ENCODE measurements at places on chromosomes 3 and 15. TPM values are rescaled to one million over a fixed set of nuclear protein-coding genes. Genes with fewer than 3 reads are reported as not detected.
A peak's percentile ranks its signal among the peaks of the same experiment; 100 is the strongest.

GRCh38 chr3:63430875-63431274, 152.8 kb downstream of the SYNPR start:
- DNase-seq, result peak; percentile 71

Gene GPR149
- polyA plus RNA-seq, result 0.21 TPM

- DNase-seq, result no peak
Observed at GRCh38 chr15:76289582-76289981, 21.7 kb downstream of the ETFA start.

GRCh38 chr3:179063945-179064560, 7.6 kb downstream of the ZMAT3 start:
- no peak for DNase-seq

DNA sequence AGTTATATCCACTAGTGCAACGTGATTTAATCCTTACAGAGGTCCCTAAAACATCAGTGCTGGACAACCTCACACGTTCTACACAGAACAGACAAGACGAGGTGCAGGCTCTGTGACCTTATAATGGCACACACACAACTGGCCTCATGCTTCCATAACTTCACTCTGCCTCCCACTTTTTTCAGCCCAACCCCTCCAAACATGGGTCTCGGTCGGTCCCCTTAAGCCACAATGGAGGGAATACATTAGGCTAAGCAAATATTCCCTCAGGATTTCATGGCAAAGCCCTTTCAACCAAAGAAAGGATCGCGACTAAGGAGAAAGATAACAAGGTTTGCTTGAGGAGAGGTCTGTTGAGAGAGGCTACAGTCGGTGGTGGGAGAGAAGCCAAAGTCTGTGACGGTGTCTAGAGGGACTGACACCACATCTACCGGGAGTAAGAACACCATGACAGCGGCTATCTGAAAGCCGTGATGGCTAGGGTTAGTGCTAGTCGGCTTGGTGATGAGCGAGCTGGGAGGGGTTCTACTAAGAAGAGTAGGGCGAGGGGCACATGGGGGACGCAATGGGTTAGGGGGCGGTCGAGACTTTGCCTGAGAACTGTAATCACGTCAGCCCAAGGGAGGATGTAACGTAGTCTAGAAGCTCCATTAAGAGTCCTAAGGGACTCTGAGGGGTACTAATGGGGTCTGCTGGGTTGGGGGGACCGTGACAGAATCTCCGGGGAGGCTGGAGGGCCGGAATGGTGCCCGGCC, 1.0 kb downstream of the MYO9A start:
- peak; percentile 63 for DNase-seq

DNA sequence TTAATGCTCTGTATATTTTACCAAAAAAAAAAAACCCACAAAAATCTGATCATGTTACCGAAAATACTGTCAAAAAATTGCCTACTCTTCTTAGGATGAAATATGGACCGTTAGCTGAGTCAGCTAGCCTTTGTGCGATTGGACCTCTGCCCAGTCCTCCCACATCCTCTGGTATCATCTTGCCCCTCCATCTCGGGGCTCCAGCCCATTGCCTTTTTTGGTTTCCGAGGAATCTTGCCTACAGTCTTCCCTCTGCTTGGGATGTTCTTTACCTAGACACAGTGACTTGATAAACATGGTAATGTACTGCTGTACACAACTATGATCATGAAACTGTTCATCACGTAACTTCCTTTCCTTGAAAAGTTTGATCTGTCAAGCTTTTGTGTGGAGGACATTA, 371.4 kb downstream of the SV2B start:
- DNase-seq, result no peak

- no peak for DNase-seq
Observed at GRCh38 chr3:82633319-82633718, 871.9 kb upstream of the GBE1 start.

GRCh38 chr15:65286704-65287519, at the start of gene PARP16:
Gene PARP16 (minus strand): TSS chr15:65286883. CDS start chr15:65286426, 457 bp downstream.
- peak; percentile 90 for DNase-seq

DNA sequence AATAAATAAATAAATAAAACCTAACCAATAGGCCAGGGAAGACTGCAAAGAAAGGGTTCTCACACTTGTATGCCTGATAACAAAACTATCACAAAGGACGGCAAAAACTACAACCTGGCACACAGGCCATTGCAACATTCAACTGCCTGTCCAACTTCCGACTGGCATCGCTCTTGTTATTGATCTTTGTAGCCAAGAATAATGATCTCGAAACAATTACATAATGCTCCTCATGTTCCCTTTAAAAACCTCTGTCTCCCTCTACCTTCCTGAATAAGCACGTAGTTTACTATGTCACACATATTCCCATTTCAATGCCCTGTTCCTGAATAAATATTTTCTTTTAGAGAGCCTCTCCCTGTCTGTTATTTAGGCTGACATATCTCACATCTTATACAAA, 74.3 kb downstream of the B3GNT5 start:
- DNase-seq, result peak; percentile 64

DNA sequence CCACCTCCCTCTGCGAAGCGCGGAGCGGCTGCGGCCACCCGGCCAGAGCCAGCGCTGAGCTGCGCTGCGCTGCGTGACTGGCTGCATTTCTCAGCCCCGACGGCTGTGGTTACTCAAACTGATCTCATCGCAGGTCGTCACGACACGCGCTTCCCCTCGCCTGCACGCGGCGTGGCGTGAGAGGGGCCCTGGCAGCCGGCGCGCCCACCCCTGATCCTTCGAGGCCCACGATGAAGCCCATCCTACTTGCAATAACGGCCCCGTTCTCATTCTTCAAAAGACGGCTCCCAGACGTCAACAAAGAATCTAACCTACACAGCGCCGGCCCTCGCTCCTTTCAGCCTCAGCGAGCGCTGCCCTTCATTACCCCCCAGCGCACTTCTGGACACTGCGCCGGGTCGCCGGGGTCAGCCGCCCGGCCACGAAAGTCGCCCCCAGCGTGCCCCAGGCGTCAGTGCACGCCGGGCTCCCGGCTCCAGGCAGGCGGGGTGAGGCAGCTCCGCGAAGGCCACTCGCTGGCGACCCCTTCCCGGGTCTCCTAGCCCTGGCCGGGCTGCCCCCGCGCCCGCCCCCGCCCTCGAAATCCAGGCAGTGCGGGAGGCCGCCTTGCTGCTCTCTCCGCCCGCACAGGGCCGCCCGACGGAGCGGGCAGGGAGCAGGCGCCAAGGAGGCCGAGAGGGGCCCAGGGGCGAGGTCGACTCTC, 9.9 kb upstream of the LEKR1 start:
- DNase-seq, result no peak

Gene GOLGA6L7
- not detected for polyA plus RNA-seq

GRCh38 chr3:66785191-66785909, 212.8 kb upstream of the KBTBD8 start:
- no peak for DNase-seq

Gene DLL4
- 0.81 TPM for polyA plus RNA-seq

DNA sequence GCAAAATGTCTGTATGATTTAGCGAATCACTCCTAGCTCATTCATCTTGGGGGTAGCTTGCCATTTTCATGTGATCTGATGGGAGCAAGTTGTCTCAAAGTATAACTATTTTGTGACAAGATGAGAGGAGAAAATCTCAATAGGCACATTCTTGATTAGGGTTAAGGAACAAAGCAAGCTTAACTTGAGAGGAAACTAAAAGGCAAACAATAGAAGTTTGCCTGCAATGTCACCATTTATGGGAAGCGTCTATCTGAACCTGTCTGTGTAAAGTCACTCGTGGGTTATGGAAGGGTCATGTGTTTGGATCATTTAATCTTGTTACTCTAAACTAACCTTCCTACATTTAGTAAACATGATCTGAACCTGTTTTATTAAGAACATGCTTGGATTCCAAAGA, 232.5 kb downstream of the CDIN1 start:
- DNase-seq, result no peak

Gene CCDC54
- polyA plus RNA-seq, result not detected

Gene GOLGA6A
- 0.01 TPM for polyA plus RNA-seq

DNA sequence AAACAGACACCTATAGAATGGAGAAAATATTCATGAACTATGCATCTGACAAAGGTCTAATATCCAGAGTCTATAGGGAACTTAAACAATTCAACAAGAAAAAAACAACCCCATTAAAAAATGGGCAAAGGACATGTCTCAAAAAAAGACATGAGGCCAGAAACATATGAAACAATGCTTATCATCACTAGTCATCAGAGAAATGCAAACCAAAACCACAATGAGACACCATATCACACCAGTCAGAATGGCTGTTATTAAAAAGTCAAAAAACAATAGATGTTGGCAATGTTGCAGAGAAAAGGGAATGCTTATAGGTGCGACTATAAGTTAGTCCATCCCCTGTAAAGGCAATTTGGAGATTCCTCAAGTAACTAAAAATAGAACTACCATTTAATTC, 11.4 kb upstream of the HDGFL3 start:
- DNase-seq, result no peak

- no peak for DNase-seq
Observed at GRCh38 chr15:69657626-69658025, 205.0 kb downstream of the RPLP1 start.

Gene FBXW12
- not detected for polyA plus RNA-seq

DNA sequence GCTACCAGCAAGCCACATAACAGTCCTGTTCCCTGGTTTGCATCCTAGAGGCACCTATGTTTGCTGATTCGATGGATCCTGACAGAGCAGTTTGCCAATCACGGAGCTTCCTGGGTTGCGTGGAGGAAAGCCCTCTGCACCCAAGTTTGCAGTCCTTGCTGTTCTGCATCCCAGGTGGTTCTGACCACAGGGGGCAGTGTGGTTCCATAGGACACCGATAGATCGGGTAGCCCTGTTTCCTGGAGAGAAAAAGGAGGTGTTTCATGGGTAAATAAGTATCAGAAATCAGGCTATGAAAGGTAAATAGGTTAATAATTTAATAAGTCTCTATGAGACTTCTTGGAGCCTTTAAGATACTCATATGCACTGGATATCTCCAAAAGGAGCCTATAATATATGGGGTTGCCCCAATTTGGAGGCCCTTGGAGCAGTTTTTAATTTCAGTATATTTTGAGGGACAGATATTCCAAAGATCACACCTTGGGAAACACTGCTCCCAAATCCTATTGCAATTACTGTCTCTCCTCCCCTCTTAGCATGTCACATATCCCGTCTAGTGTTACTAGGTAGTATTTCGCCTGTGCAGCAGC, 194.6 kb upstream of the TPM1 start:
- DNase-seq, result peak; percentile 57

GRCh38 chr3:131370935-131371687, 10.5 kb upstream of the NUDT16 start:
- DNase-seq, result peak; percentile 10

Gene COL6A6
- 2.2 TPM for polyA plus RNA-seq

DNA sequence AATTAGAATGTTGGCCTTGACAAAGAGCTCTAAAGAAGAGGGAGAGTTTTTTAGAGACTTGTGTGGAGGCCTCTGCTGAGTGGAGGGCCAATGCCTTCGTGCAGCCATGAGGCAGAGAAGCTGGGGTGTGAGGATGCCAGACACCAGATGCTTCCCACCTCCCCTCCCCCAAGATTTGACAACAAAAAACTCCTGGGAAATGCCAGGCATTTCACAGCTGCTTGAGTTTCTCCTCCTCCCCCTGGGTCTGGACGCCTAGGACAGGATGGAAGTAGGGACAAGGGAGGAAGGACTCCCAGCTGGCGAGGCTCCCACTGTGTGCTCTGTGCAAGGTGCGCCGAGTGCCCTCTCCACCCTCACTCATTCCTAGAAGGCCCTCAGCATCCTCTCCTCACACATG, 20.1 kb downstream of the TGM4 start:
- no peak for DNase-seq

GRCh38 chr3:11230832-11231231, 41.4 kb upstream of the ATG7 start:
- no peak for DNase-seq

DNA sequence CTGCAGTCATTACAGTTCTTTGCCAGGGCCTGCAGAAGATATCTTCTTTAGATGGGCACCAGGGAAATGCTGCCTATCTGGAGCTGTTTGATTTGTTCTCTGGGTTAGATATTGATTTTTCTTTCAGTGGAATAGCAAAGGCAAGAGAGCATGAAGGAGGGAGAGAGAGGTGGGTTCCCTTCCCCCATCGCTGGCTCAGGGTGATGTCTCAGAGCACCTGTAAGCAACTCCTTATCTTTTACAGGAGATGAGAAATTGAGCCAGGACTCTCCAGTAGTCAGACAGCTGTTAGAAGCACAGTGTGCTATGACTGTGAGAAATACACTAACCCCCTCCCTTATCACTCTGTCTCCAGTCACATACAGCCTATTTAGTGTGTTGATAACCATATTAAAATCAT, 89.3 kb upstream of the SLC24A5 start:
- no peak for DNase-seq

DNA sequence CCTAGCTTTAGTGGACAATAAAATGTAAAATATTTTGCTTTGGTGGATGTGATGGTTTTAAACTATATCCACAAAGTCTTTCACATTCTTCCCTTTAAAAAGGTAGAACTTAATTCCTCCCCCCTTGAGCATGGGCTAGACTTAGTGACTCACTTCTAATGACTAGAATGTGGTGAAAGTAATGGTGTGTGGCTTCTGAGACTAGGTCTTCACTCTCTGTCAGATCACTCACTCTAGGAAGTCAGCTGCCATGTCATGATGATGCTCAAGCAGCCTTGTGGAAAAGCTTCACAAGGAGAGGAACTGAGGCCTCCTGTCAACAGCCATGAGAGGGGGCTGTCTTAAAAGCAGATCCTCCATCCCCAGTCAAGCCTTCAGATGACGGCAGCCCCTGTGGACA, 4.2 kb downstream of the LRRC2 start:
- no peak for DNase-seq

Gene SRGAP3
- polyA plus RNA-seq, result 1.4 TPM

DNA sequence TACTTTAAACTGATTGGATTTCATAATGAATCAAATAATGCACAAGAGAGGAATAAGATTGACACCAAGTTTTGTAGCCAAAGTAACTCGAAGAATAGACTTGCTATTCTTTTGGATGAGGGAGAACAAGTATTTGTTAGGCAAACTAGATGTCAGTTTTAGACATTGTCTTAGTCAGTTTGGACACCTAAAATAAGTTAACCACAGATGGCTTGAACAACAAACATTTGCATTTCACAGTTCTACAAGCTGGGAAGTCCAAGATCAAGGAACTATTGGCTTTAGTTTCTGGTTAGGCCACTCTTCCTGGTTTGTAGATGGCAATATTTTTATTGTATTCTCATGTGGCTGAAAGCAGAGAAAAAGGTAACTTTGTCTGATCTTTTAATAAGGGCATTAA, 61.3 kb upstream of the OSTN start:
- no peak for DNase-seq

- peak; percentile 63 for DNase-seq
Observed at GRCh38 chr15:41558400-41559238, at the start of gene TYRO3. Gene TYRO3 (plus strand): TSS chr15:41559212. CDS start chr15:41559258, 46 bp downstream.

DNA sequence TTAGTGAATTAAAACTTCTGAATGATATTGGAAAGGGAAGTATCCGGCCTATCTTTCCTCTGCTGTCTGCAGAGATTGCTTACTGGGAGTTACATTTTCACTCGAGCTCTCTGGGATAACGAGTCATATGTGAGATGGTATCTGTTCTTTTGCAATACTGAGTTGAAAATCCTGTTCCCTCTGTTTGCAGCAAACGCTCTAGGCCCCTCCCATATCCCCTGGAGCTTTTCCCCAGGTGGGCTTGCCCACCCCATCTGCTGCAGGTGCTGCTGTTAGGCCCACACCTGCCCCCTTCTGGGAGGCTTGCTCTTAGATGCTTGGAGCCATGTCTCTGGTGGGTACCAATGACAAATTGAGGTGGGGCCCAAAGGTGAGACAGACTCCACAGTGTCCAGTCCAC, 42.7 kb upstream of the MTMR10 start:
- DNase-seq, result no peak

Gene CMTM8
- polyA plus RNA-seq, result 10.3 TPM

Gene RPL35A
- polyA plus RNA-seq, result 2,127 TPM

Measured in small intestine (tissue), 16 donors.